ENCODE measurements at places on chromosomes 5 and 9. TPM values are rescaled to one million over a fixed set of nuclear protein-coding genes. Genes with fewer than 3 reads are reported as not detected.

The PCDHA4 gene
- 0.23 TPM for total RNA-seq

The DIRAS2 gene
- total RNA-seq: 0.17 TPM

The FIBCD1 gene
- 1.4 TPM for total RNA-seq

The RANBP17 gene
- 4.7 TPM for total RNA-seq

The SLC36A2 gene
- total RNA-seq: not detected

The CANX gene
- total RNA-seq: 333 TPM

The NOXA1 gene
- 0.23 TPM for total RNA-seq

The FOXD4 gene
- 0.70 TPM for total RNA-seq

The SPOCK1 gene
- total RNA-seq: 97.0 TPM

The C9orf40 gene
- total RNA-seq: 2.0 TPM

The SLCO6A1 gene
- total RNA-seq: not detected

The KCNT1 gene
- total RNA-seq: not detected

The TSLP gene
- total RNA-seq: 0.47 TPM

The ZNF484 gene
- total RNA-seq: 3.3 TPM

The SLC4A9 gene
- under 0.01 TPM for total RNA-seq

The ST8SIA4 gene
- 0.85 TPM for total RNA-seq
